Fibroblast of the aortic adventitia (primary cell): ENCODE measurements at places on chromosomes 7 and 10.
A peak's percentile ranks its signal among the peaks of the same experiment; 100 is the strongest.

DNA sequence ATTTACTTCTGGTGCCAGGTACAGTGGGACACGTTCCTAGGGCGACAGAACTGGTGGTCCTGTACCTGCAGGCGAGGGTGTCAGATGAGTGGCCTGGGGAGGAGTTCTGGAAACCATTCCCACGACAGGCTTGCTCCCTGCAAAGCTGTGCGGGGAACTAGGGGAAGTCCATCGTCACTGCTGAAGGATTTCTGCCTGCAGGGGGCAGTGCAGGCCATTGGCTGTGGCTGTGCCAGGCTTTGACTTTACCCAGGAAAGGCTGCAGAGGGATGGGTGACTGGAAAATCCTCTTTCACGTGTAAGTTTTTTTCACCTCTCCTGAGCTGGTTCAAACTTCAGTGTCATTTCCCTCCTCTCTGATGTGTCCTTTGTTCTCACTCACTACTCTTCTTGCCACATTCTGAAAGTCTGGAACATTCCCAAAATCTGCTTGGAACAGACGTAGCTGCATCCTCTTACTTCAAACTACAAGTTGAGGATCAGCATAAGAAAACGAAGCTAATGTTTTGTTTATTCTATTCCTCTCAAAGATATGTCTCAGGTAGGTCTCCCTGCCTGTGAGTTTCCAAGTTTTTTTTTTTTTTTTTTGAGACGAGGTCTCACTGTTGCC is 126.5 kb downstream of the SH2D4B start:
- DNase-seq: peak; percentile 38

- DNase-seq: peak; percentile 47
Observed at GRCh38 chr7:139940866-139941265, 111.8 kb downstream of the TBXAS1 start.

DNA sequence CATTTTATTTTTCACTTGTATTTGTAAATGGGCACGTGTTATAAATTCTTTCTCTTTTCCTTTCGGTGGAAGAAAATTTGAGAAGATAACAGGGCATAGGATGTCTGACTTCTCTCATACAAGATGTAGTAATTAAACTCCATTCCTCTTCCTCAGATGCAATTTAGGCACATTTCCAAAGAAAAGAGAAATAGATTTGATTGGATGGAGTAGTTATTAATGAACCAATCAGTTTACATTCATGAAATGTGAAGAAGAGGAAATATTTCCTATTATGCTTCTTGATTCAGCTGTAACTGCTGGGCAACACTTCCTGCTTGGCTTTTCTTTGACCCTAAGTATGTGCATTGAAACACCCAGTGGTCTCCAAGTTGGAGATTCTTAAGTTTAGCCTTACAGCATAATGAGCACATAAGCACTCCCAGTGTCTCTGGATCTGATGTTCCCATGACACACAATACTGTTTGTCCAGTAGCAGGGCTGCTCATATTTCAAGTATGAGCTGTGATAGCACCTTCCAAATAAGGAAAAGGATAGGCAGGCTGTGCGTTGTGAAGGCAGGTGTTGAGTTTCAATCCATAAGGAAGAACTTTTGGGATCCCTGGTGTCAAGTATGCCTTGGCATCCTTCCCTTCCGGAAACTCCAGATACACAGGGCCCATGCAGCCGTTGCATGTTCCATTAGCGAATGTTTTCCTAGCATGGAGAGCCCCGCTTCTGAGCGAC is 33.4 kb upstream of the COBL start:
- no peak for DNase-seq

GRCh38 chr7:23044581-23044980 is 30.7 kb upstream of the HYCC1 start:
- DNase-seq: no peak

- peak; percentile 93 for DNase-seq
Observed at GRCh38 chr10:3668276-3668965, 116.6 kb downstream of the KLF6 start.

DNA sequence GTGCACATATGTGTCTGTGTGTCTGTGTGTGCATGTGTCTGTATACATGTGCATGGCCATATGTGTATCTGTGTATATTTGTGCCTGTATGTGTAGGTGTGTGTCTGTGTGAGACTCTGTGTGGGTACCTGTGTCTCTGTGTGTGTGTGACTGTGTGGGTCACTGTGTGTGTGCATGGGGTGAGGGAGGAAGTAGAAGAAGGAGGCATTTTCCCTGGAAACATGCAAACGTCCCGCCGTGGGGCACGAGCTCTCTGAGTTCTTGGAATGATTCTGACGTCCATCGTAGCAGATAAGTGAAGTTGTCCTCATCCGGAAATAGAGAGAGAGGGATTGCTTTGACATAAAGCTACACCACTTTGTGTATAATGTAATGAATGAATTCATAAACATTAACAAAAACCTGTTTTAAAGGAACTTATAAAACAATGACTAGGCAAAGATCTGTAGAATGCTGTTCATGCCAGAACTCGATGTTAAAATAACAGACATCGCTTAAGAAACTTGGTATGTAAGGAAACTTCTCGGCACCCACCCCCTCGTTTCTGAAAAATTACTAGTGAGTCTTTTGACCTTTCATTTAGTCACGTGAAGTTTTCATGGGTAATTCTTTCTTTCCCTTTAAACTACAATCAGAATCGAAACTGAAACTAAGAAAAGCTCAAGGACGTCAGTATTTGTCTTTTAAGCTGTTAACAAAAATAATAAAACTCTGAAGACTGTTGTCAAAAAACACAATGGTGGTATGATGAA is 43.6 kb upstream of the KLF6 start:
- DNase-seq: peak; percentile 78

GRCh38 chr10:30749385-30749784 is 119.8 kb upstream of the LYZL2 start:
- DNase-seq: no peak

DNA sequence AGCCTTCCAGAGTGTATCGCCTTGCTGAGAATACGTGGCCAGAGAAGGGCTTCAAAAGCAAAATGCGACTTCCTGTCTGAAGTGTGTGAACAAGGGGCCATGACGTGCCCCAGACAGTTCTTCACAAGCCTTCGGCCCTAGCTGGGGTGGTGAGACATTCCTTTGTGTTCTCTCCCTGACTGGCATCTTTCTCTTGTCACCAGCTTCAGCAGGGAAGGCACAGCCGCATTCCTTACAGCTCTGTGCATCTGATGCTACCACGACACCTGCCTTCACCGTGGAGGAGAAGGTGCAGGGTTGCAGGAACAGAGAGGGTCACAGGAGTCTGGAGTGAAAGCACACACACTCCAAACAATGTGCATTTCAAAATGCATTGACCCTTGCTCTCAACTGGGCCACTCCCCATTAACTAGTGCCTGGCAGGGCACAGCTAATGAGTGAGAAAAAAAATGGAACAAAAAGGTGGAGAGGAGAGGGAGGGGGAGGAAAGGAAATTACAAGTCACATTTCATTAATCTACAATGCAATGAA is 93.4 kb downstream of the GPR26 start:
- DNase-seq: no peak

GRCh38 chr7:44454348-44454747 is 36.1 kb downstream of the NUDCD3 start:
- no peak for DNase-seq

- no peak for DNase-seq
Observed at GRCh38 chr10:99369126-99369525, 40.0 kb downstream of the CNNM1 start.

DNA sequence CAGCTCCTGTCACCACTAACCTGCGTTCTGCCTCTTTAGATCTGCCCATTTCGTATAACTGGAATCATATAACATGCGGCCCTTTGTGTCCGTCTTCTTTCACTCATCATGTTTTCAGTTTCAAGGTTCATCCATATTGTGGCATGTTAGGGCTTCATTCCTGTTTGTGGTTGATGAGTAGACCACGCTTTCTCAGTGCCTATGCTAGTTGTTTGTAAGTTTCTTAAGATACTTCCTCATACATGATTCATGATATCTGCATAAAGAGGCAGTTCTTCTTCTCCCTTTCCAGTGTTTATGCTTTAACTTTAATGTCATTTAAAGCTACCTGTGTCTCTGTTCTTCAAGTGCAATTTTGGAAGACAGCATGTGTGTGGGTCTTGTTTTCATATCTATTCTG is 79.5 kb upstream of the FAM20C start:
- no peak for DNase-seq

DNA sequence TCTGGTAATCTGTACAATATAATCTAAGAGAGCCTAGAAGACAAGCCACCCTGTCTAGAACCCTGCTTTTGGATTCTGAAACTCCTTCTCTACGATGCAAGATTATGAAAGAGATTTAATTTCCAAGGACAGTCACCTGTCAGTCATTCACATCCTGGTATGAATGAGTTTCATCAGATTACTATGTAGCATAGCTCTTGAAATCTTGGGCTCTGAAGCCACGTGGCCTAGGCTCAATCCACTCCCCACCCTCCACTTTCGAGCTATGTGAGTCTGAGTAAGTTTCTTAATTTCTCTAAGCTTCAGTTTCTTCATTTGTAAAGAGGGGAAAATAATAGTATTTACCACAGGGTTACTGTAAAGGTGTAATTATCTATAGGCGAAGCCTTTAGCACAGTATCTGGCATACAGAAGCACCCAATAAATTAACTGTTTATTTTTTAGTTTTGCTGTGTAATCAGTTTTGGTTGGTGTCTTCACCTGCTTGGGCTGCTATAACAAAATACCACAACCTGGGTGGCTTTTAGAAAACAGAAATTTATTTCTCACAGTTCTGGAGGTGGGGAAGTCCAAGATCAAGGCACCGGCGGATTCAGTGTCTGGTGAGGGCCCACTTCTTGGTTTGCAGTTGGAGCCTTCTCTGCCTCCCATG is 71.3 kb downstream of the MYOF start:
- DNase-seq: no peak

GRCh38 chr7:139046143-139046542 is 10.3 kb upstream of the ZC3HAV1L start:
- no peak for DNase-seq

- peak; percentile 49 for DNase-seq
Observed at GRCh38 chr7:107372298-107372697, 97.6 kb upstream of the GPR22 start.

- DNase-seq: no peak
Observed at GRCh38 chr10:1535301-1535965, 201.9 kb downstream of the ADARB2 start.

DNA sequence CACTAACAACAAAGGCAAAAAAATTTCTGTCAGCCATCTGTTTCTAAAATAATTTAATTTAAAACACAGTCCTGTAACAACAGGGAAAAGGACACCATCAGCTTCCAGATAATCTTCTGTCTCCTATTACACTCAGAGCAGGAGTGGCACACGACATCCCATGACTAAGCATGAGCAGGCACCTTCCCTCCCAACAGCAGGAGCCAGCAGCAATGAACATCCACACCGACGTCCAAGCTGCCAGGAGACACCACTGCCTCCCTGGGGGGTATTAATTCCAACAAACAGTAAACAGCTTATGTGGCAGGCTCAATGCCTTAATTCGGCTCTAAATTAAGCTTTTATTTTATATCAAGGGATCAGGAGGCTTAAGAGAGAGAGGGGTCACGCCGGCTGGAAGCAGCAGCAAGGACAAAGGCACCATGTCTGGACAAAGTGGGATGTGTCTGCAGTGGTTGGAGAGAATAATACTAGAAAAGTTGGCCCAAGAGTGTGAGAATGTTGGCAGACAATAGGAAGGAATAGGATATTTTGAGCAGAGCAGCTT is 45.7 kb downstream of the KIAA1549 start:
- peak; percentile 81 for DNase-seq

GRCh38 chr7:47421456-47421855 is 160.5 kb downstream of the TNS3 start:
- DNase-seq: no peak

- DNase-seq: no peak
Observed at GRCh38 chr10:52955337-52955736, 182.8 kb upstream of the MBL2 start.

- DNase-seq: no peak
Observed at GRCh38 chr7:44136731-44137130, 4.4 kb downstream of the MYL7 start.

GRCh38 chr10:100551196-100551595 is 15.5 kb downstream of the HIF1AN start:
- no peak for DNase-seq

DNA sequence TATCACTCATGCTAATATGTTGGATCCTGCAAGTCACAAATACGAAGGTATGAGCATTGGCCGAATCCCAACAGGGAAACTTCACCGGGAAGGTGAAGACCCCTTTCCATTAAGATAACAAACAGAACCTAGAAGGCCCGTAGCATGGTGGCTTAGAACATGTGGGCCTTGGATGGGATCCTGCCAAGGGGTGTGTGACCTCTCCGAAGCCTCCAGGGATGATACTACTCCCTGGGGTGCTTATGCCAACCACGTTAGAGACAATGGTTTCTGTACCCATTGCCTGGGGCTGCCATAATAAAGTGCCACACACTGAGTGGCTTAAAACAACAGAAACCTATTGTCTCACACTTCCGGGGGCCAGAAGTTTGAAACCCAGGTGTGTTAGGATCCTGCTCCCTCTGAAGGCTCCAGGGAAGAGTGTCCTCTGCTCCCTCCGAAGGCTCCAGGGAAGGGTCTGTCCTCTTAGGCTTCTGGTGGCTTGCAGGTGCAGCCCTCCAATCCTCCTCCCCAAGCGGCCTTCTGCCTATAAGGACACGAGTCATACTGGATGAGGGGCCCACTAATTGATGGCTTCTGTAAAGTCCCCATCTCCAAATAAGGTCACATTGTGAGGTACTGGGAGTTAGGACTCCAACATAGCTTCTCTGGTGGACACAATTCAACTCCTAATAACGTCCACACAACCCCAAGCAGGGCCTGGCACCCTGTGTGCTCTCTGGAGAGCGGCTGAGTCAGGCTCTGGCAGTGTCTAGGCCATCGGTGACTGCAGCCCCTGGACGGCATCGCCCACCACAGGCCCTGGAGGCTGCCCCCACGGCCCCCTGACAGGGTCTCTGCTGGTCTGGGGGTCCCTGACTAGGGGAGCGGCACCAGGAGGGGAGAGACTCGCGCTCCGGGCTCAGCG is 992 bp upstream of the MGMT start:
- peak; percentile 2 for DNase-seq

DNA sequence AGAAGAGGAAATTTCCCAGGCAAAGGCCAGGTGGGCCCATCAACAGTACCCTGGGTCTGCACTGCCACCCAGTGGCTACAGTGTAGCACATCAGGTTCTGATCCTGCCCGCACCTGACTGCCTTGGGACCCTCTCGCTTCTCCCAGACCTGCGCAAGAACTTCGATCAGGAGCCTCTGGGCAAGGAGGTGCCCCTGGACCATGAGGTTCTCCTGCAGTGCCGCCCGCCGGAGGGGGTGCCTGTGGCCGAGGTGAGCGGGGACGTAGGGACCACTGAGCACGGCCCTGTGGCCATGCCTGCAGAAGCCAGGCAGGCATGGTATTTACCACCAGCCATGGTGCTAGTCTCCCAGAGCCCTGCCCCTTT is 33.9 kb upstream of the SLC29A3 start:
- peak; percentile 44 for DNase-seq

- DNase-seq: peak; percentile 64
Observed at GRCh38 chr10:44352316-44353127, 32.4 kb downstream of the CXCL12 start.

DNA sequence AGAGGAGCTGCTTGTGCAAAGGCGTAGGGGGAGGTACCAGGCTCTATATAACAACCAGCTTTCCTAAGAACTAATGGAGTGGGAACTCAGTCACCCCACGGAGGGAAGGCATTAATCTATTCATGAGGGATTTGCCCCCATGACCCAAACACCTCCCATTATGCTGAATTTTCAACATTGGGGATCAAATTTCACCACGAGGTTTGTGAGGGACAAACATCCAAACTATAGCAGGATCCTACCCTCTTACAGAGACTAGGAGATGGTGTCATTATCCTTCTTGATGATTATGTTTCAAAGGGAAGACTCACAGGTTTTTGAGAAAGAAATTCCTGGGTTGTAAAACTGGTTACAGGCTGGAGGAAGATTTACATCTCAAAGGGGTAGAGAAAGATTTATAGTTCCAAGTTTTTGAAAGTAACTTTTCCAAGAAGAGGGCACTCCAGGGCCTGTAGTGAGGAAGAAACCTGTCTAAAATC is 295.0 kb upstream of the DKK1 start:
- DNase-seq: no peak
